DMS153 (cell line): ENCODE measurements at places on chromosomes 16 and 17.

- DNase-seq, result no peak
These were observed 11.8 kb downstream of the METTL9 start for GRCh38 chr16:21611198-21611555.

DNA sequence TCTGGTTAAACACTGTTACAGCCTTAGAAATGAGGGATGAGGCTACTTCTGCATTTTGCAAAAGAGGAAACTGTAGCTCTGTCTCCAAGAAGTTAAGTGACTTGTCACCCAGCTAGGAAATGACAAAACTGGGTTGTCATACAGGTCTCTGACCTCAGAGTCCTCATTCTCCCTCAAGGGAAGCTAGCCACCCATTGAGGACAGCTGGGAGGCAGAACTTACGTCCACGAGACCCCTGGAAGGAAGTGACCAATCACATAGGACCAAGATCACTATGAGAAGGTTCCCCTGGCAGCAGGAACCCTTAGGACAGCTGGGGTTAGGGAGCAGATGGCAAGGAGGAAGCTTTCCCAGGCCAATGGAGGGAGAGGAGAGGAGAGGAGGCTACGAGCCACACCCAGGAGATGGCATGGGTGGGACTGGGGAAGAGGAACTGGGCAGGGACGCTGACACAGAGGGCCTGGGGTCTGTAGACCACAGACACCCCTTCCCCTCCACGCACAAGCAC is 11.2 kb downstream of the METTL22 start:
- no peak for DNase-seq

- no peak for DNase-seq
These were observed 22.2 kb downstream of the SOCS1 start for GRCh38 chr16:11233727-11234376.

GRCh38 chr17:72724267-72724666 is 368.2 kb downstream of the SLC39A11 start:
- no peak for DNase-seq

GRCh38 chr17:5555254-5555653 is 29.1 kb downstream of the NLRP1 start:
- no peak for DNase-seq
